ENCODE measurements at places on chromosomes 1 and 21.

- no peak for DNase-seq
Observed at GRCh38 chr1:187629075-187629474, 800.3 kb downstream of the PLA2G4A start.

- DNase-seq, result no peak
Observed at GRCh38 chr21:34969423-34970166, 79.5 kb downstream of the RUNX1 start.

DNA sequence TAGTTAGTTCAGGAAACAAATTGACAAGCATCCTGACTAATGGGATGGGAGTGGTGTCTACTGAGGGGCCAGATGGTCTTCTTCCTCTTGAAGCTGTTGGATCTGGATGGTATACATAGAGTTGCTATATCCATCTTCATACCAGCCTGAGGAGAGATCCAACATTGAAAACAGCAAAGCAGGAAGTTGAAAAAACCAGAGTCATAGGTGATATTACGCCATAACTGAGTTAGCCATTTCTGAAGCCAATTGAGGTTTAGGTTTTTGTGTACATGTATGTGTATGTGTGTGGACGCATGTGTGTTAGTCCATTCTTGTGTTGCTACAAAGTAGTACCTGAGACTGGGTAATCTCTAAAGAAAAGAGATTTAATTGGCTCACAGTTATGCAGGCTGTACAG lies 2.3 kb upstream of the TSPAN2 start:
- DNase-seq, result no peak

DNA sequence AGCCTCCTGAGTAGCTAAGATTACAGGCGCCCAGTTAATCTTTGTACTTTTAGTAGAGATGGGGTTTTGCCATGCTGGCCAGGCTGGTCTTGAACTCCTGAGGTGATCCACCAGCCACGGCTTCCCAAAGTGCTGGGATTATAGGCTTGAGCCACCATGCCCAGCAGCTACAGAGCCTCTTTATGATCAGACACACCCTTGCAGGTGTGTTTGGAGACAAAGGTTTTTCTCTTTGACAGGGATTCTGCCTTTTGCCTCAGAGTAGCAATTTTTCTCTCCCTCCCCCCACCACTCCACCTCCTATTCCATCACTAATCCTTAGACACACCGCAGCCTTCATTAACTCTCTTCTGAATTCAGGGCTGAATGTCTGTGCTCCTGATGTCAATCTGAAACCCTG lies 152.2 kb upstream of the NFIA start:
- DNase-seq, result no peak

DNA sequence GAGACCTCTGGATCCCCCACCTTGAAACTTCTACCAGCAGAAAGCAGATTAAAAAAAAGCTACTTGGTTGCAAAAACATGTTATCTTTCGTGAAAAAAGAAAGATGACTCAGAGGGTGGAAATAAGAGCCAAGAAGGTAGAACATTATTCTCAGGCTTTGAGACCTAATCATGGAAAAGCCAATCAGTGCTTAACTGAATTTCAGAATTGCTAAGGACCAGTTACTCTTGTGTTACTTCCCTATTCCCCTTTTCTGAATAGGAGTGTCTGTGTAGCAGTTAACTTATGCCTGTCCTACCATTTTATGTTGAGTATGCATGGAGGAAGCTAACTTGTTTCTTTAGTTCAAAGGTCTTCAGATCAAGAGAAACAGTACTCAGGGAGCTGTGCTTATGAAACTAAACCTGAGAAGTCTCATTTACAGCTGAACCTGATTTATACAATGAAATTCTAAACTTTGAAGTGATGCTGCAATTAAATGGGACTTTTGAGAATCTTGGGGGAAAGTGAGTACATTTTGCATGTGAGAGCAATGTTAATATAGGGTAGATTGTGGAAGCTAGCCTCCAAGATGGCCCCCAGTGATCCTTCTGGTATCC lies 15.1 kb upstream of the FOXD3 start:
- no peak for DNase-seq

GRCh38 chr1:116259663-116260062 lies 113.4 kb upstream of the ATP1A1 start:
- no peak for DNase-seq

GRCh38 chr1:89908672-89909436 lies 86.1 kb upstream of the ZNF326 start:
- no peak for DNase-seq

DNA sequence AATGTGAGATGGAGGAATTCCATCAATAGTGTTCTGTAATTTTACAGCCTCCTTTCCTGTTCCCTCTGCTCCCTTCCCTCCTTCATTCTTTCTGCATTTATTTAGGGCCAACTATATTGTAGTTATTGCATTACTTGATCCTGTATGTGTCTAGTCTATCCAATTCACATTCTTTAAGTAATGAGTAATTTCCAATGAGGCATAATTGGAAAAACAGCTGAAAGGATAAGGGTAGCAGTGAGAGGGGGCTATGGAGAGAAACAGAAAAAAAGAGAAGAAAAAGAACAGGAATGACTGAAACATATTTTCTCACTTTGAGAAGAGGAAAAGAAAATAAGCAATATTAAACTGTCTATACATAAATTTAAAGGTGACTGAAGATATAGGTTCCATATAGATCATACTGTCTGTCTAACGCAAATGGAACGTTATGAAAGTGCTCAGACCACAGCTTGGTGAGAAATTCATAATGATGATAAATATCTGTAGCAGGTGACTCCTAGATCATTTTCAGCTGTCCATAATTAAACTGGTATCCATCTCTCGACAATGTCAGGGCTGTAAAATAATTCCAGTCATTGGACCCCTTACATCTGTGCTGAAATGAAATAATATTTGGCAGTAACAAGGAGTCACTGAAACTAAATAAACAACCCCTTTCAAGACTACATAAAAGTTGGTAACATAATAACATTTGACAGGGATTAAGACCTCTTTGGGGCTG lies 61.8 kb downstream of the SPAG17 start:
- DNase-seq, result no peak

DNA sequence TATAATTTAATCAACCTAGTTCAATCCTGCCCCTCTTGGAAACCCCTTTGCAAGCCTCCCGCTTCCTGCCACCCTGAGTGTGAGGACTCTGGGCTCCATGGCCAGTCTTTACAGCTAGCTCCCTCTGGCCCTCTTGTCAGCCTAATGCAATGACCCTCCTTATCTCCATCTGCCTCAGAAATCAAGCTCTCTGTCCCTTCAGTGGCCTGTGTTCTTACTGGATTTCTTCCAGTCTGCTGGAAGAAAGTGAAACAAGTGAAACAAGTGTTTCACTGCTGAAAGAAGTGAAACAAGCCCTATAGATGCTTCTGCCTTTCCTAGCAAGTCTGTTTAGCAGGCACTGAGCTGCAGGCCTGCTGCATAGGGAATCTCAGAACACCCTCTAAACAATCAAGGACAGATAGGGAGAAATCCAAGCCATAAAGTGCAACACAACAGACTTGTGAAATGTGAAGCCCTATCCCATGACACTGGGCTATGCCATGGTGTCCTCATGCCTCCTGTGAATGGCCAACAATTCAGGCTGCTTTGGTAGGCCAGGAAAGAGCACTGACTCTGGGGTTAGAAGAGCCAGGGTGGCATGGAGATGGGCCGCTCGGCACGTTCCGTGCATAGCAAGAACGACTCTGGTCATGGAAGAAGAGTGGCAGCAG lies 55.9 kb downstream of the FAM163A start:
- no peak for DNase-seq

- DNase-seq, result no peak
Observed at GRCh38 chr1:235106457-235106856, 22.2 kb downstream of the TOMM20 start.

- DNase-seq, result peak; percentile 83
Observed at GRCh38 chr1:225950905-225951497, 10.0 kb upstream of the LEFTY2 start.

DNA sequence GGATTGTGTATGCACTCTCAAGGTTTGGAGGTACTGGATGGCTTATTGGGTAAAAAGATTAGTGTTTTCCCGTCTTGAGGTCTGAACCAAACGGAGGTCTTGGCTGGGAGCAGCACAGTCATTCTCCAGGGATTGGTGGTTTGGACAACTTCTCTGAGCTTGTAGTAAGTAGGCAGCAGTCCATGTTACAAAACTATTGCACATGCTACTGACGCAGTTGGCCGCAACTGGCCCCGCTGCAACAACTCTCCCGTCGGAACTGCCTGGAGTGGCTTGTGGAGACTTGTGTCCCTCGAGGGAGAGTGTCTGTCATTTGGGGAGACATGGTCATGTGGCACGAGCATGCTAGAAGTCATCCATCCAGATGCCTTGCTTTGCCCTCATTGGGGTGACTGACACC lies 276.0 kb downstream of the TM2D1 start:
- no peak for DNase-seq

DNA sequence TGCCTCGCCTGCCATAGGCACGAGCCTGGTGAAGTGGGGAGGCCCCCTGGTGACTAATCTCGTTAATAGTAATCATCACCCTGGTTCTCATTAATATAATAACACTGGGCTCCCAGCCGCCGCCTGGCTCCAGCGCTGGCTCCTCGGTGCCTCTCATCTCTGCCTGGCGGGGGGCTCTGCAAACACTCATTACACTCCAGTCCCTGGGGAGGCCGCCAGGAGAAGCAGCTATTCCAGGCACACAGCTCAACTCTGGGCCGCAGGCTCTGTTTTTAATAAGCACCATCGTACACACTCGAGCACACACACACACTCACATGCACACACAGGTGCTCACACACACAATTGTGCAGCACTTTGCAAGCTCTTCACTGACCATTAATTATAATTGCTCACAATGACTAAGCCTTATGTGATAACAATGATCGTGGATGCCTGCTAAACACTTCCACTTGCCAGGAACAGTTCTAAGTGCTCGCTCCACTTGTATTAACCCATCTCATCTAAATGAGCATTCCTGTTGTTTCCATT lies 52.2 kb downstream of the SDC3 start:
- DNase-seq, result no peak

DNA sequence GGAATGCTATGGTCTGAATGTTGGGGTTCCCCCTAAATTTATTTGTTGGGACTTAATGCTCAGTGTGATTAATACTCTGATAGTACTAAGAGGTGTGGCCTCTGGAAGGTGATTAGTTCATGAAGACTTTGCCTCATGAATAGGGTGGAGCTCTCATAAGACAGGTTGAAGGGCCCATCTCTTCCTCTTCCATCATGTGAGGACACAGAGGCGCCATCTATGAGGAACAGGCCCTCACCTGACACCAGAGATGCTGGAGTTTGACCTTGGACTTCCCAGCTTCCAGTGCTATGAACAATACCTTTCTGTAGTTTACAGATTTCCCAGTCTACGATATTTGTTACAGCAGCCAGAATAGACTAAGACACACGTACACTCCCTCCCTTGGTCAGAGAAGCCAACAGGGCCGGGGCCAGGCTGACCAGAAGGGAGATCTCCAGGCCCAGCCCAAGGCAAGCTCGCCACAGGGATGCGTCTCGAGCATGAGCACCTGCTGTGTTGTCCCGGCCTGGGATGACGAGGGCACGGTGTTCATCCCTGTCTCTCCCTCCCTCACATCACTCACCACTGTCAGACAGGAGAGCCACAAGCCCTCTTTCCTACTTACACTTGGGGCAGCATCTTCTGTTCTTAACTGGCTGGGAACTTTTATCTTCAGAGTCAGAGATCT lies 4.7 kb upstream of the ABCG1 start:
- no peak for DNase-seq

GRCh38 chr1:87918398-87918797 lies 589.7 kb downstream of the LMO4 start:
- no peak for DNase-seq

DNA sequence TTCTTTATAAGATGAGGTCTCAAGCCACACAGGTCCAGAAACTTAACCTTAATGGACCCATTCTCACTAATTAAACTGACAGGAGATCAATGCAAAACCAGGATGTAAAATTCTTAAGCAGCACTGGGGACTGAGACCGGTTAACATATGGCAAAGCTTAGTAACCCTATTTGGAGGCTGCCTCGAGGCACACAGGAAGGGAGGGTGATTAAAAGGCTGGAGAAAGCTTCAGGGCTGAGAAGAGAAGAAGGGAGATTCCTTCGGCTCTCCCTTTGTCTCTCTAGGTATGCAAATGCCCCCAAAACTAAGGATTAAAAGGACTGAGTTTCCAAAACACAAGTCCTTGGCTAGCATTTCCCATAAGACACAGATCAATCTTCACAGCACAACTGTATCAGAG lies 120.8 kb upstream of the DSCAM start:
- peak; percentile 88 for DNase-seq

GRCh38 chr1:24228311-24228710 lies 41.2 kb upstream of the IFNLR1 start:
- no peak for DNase-seq

- no peak for DNase-seq
Observed at GRCh38 chr1:110228869-110229268, 18.8 kb downstream of the KCNC4 start.

DNA sequence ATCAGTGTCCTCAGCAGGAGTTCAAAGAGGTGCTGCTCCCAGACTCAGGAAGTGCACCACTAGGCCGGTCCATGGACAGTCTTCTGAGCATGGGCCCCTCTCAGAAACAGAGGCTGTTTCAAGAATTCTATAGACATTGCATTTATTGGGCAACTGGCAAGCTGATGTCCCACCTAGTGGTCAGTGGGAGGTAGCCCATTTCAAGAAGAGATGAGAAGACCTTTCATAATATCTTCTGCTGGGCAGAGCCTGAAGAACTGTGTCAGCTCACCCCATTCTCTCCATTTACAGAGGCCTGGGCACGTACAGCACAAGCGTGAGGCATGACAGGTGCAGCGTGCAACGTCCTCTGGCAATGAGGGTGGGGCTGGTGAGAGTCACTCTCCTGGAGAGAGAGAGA lies 216.0 kb downstream of the DYRK1A start:
- peak; percentile 11 for DNase-seq

DNA sequence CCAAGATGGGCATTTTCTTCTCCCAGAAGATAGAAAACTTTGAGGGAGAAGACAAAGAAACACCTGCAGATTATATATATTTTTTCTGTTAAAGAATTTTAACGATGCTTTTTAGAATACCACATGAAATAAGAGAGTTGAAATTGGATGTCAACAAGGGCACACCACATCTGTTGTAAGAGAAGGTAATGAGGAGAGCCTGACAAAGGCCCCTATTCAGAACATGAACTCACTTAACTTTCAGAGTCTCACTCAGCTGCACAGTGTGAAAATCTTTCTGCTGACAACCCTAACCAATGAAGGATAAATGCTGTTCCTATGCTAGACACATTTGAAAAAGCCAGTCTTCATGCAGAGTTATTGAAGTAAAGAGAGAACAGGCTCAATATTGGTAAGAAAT lies 7.3 kb downstream of the KRTAP22-2 start:
- no peak for DNase-seq

DNA sequence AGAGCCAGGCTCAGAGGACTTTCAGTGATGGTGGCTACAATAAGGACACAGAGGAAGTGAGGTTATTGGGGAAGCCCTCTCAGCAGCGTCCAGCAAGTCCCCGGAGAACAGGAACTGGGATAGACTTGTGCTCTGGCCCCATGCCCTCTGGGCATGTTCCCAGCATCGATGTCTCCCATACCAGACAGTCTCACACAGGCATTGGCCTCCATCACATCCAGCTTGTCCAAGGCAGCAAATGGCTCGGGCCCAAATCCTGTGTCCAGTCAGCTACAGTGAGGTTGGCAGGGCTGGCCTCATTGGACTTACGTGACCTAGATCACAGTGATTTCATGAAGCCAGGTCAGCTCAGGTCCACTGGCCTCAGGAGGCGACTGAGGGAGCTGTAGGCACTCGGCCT lies 19.6 kb upstream of the TMEM54 start:
- peak; percentile 23 for DNase-seq

- DNase-seq, result no peak
Observed at GRCh38 chr1:214067853-214068703, 80.3 kb downstream of the PROX1 start.

GRCh38 chr1:23911921-23912320 lies 1.2 kb downstream of the CNR2 start:
- DNase-seq, result no peak
